ENCODE measurements at places on chromosomes 2 and 18.

DNA sequence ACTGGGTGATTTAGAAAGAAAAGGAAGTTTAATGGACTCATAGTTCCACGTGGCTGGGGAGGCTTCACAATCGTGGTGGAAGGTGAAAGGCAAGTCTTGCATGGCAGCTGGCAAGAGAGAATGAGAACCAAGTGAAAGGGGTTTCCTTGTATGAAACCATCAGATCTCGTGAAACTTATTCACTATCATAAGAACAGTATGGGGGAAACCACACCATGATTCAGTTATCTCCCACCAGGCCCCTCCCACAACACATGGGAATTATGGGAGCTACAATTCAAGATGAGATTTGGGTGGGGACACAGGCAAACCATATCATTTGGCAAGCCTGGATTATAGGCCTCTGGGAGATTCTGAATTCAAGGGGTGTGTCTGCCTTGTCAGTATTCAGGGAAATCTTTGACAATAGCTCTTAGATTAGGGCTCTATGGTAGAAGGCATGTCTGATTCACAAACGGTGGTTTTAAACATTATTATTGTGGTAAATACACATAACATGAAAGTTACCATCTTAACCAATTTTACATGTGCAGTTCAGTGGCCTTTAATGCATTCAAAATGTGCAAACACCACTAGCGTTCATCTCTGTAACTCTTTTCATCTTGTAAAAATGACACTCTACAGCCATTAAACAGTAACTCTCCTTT lies 15.3 kb upstream of the PLB1 start:
- DNase-seq, result no peak
- H3K36me3 ChIP-seq, result no peaks in the 10 kb centered on the region
- H3K27me3 ChIP-seq, result no peaks in the 10 kb centered on the region
- no peak overlapping the region for H3K4me3 ChIP-seq

GRCh38 chr2:66343259-66343658 lies 91.7 kb upstream of the MEIS1 start:
- no peaks in the 10 kb centered on the region for H3K27me3 ChIP-seq
- H3K4me3 ChIP-seq, result no peak overlapping the region
- H3K27ac ChIP-seq, result no peak overlapping the region
- H3K36me3 ChIP-seq, result no peaks in the 10 kb centered on the region
- DNase-seq, result no peak

DNA sequence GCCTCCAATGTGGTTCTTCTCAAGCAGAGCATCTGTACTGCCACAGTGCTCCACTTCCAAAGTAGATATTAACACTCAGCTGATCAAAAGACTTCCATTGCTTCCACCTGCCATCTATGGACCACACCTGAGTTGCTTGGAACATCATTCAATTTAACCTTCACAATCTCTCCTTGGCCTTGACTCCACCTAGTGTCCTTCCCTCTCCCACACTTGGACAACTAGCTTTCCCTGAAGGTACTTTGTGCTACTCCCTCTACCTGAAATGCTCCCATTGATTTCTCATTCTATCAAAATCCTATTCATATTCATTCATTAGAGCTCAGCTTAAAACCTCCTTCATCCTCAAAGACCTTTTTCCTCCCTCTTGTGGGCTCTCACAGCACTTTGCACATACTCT lies 48.7 kb downstream of the SOWAHC start:
- peaks cover 4% of the 10 kb centered on the region for H3K4me1 ChIP-seq
- no peak for DNase-seq

GRCh38 chr2:165791421-165792103 lies 2.5 kb downstream of the GALNT3 start:
- H3K27ac ChIP-seq, result no peak overlapping the region
- H3K36me3 ChIP-seq, result no peaks in the 10 kb centered on the region
- no peak overlapping the region for H3K4me3 ChIP-seq
- H3K27me3 ChIP-seq, result peaks cover 64% of the 10 kb centered on the region
- H3K4me1 ChIP-seq, result peaks cover 2% of the 10 kb centered on the region

- no peak overlapping the region for H3K4me3 ChIP-seq
- H3K27ac ChIP-seq, result no peak overlapping the region
- DNase-seq, result no peak
- peaks cover 94% of the 10 kb centered on the region for H3K36me3 ChIP-seq
- no peaks in the 10 kb centered on the region for H3K27me3 ChIP-seq
Observed at GRCh38 chr2:218230882-218231281, 13.9 kb downstream of the ARPC2 start.

- H3K27me3 ChIP-seq, result no peaks in the 10 kb centered on the region
- no peak overlapping the region for H3K4me3 ChIP-seq
- peaks cover 3% of the 10 kb centered on the region for H3K4me1 ChIP-seq
- H3K27ac ChIP-seq, result peak overlapping the region; percentile 90
- no peak for DNase-seq
Observed at GRCh38 chr2:163594497-163594896, 141.3 kb downstream of the FIGN start.

DNA sequence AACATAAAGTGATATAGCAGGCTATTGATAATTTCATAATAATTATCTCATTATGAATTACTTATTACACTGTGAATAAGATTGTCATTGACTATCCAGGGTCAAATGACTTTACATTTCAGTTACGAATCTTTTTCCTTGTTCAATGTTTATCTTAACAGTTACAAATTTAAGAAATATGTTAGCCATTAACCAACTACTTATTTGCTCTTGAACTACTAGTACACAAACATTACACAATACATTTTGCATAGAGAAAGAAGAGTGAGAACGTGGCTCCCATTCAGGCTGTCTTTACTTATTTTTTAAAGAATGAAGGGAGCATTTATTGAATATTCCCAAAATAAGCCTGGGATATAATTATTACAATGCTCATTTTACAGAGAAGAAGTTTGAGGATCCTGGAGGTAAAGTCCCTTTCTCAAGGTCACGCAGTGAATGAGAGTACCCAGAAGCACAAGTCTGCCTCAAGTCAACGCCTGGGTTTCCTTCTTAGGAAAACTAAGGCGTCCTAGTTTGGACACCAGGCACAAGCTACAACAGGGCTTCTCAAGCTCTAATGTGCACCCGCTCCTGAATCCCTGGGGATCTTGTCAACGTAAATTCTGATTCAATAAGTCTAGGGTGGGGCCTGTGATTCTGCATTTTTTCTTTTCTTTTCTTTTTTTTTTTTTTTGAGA lies 164.2 kb downstream of the FIGN start:
- H3K36me3 ChIP-seq, result no peaks in the 10 kb centered on the region
- no peaks in the 10 kb centered on the region for H3K4me1 ChIP-seq
- no peaks in the 10 kb centered on the region for H3K27me3 ChIP-seq
- no peak overlapping the region for H3K27ac ChIP-seq

GRCh38 chr2:116141891-116142474 lies 1672.5 kb upstream of the DDX18 start:
- peak; percentile 80 for DNase-seq
- H3K4me1 ChIP-seq, result no peaks in the 10 kb centered on the region
- H3K27me3 ChIP-seq, result peaks cover 10% of the 10 kb centered on the region
- H3K27ac ChIP-seq, result no peak overlapping the region

GRCh38 chr2:231633241-231633976 lies 40.7 kb downstream of the TEX44 start:
- no peaks in the 10 kb centered on the region for H3K36me3 ChIP-seq
- H3K4me3 ChIP-seq, result no peak overlapping the region
- no peaks in the 10 kb centered on the region for H3K27me3 ChIP-seq
- no peaks in the 10 kb centered on the region for H3K4me1 ChIP-seq
- no peak overlapping the region for H3K27ac ChIP-seq

DNA sequence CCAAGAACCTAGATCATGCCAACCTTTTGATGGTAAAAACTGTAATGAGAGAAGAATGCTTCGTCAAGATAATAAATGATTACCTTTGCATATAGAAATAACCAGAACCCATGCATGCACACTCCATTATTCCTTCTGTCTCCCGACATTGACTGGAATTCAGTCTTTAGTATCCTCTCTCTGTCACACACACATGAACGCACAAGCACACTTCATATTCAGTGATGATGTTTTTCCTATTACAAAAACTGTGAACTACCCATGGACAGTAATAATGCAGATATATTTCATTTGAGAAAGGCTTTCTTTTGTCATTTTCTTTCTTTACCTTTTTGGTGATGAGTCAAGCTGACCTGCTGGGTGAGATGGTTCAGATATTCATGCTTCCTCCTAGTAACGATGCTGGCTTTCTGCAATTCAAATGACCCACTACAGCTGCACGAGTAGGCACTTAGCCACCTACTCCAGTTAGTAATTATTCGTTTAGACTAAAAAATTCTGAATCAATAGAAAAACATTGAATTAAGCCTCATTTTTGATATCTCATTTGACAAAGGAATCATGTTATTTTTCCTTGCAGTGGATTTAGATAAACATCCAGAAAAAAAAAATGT lies 382.2 kb downstream of the TGIF1 start:
- no peak for DNase-seq
- peaks cover 4% of the 10 kb centered on the region for H3K4me1 ChIP-seq
- no peak overlapping the region for H3K27ac ChIP-seq
